ENCODE measurements at places on chromosomes 4 and X.

DNA sequence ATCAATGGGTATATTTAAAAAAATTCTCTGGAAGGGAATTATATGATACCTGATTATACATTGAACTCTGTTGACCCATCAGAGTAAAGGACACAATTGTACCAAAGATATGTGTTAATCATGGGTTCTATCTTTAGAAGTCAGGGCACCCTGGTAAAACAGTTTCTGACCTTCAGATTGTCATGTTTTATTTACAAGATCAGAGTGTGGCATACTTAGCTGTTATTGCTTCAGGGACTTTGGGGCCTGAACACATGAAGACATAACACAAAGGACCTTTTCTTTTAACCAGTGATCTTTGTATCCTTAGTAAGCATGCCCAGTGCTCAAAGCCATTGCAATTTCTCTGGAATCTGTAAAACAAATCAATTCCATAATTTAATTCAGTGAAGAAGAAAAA lies 204.8 kb upstream of the RPS6KA3 start:
- DNase-seq: no peak

GRCh38 chrX:68994891-68995255 lies 166.1 kb downstream of the EFNB1 start:
- DNase-seq: no peak

- no peak for DNase-seq
These were observed 37.6 kb upstream of the SHISA3 start for GRCh38 chr4:42359711-42360110.

GRCh38 chr4:137343221-137343620 lies 189.1 kb downstream of the PCDH18 start:
- DNase-seq: no peak

DNA sequence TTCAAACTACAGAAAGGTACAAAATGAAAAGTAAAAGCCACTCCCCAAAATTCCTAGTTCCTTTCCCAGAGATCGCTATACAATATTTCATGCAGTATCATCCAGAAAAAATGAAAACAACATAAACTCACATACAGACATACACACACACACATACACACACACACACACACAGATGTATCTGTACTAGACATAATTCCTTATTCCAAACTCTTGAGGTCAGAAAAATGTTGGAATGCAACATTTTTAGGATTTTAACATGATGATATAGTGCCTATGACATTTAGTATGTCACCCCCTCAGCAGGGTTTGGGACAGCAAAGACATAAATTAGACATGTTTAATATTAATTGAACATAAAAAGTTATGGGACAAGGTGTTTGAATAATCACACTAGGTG lies 73.4 kb upstream of the LHFPL1 start:
- DNase-seq: no peak

DNA sequence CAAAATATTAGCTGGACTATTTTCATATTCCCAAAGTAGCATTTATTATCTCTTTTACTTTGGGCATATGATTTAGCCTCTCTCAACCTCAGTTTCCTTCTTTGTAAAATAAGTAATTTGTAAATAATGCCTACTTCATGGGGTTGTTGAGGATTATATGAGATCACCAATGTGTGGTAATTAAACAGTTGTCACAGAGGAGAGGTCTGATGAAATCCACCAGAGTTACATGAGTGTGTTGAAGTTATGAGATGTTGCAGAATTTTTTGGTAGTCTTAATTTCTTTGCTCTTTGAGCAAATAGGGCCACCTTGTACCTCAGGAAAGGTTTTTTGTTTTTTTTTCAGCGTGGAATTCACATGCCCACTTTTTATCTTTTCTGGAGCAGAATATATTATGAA lies 1.4 kb downstream of the COX7B start:
- DNase-seq: no peak

- DNase-seq: no peak
These were observed 17.8 kb upstream of the CHIC2 start for GRCh38 chr4:54082168-54082567.

DNA sequence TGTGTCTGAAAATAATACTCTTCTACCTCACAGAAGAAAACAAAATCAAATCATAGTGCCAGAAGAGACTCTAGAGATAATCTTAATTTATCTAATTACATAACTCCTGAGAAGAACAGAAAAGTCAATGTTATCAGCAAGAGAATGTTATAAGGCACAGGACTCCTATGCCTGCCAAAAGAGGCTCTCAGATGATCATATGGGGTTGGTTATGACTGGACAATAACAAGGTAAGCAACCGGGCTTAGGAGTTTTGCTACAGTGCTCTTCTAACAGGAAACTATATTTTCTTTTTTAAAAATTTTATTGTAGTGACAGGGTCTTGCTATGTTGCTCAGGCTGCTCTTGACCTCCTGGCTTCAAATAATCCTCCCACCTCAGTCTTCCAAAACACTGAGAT lies 3.5 kb upstream of the C4orf17 start:
- DNase-seq: no peak

GRCh38 chr4:148634476-148634875 lies 192.3 kb upstream of the NR3C2 start:
- DNase-seq: no peak

DNA sequence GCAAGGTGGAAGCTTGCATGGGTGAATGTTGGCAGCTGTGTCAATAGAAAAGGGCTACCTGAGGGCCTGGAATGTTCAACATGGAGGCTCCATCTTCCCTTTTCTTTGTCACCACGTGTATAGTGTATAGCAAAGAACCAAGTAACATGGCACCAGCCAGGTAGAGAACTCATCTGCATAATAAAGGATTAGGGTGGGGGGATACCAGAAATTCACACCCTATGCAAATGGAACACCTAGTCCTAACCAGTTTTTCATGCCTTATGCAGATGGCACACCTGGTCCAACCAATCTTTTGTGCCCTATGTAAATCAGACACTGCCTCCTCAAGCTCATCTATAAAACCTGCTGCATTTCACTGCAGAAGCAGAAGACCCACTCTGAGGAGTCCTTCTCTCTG lies 169.6 kb upstream of the GLRA2 start:
- no peak for DNase-seq

- no peak for DNase-seq
These were observed 91.5 kb upstream of the MAP9 start for GRCh38 chr4:155468282-155468681.

Measured in activated naive CD4-positive, alpha-beta T cell treated with Interleukin-2 at 50 U/mL for 16 hours (primary cell).